8988T (cell line): ENCODE measurements at places on chromosomes 2 and 18.
A peak's percentile ranks its signal among the peaks of the same experiment; 100 is the strongest.

GRCh38 chr2:50513724-50514123 lies 518.2 kb downstream of the NRXN1 start:
- no peak for DNase-seq

GRCh38 chr2:230784795-230785194 lies 72.2 kb downstream of the CAB39 start:
- no peak for DNase-seq

DNA sequence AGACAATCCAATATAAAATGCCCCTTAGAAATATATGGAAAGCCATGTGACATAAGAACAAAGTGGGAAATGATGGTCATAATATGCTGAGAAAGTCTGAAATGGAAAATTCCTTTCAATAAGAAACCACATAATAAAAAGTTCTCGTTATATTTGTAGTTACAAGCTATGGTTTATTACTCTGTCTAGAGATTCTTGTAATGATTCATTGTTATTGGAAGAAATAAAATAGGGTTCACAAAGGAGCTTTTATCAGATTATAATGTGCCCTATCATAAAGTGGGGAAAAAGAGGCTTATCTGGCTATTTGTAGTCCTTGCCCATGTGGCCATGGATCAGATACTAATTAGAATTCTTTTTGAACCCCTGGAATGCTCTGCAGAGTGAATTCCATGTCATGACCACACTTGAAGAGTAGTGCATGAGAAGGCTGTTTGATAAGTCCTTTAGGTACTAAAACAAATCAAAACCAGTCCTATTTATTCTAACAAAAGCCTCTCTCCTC lies 420.7 kb upstream of the NRP2 start:
- no peak for DNase-seq

DNA sequence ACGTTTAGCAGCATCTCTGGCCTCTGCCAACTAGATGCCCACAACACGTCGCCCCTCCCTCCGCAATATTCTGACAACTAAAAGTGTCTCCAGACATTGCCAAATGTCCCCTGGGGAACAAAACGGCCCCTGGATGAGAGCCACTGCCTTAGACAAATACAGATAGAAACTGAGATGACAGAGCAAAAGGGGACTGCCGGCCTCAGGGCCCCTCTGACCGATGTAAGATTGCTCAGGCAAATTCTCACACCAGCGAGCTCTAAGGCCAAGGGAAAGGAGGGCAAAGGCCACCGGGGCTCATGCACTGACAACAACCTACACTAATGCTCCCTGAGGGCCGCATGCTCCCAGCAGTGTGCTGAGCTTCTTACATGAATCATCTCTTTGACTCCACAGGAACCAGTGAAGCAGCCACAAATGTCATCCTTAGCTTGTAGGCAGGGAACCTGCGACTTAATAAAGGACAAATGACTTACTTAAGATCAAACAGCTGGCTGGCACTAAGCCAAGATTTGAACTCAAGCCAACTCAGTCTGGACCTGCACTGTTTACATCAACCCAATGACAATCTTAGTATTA lies 228.5 kb downstream of the TTC32 start:
- DNase-seq: no peak

DNA sequence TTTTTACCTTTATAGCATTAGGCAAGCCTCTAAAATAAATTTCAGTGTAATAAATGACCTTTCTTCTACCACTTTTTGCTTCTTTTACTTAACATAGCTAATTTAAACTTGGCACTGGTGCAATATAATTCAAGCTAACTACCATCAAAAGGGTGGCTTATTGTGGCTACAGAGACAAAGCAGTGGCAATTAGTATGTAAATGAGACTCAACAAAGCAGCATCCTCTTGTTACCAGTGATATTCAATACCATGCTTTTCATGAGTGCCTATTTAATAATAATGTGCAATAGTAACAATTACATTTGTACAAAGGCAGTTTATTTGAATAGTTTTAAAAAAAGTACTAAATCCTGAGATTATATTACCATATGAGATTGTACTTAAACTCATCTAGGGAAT lies 93.4 kb downstream of the SOS1 start:
- DNase-seq: no peak

GRCh38 chr2:102336502-102336945 lies 19.1 kb upstream of the IL18R1 start:
- no peak for DNase-seq

- DNase-seq: no peak
These were observed 15.0 kb downstream of the MLPH start for GRCh38 chr2:237501892-237502513.

DNA sequence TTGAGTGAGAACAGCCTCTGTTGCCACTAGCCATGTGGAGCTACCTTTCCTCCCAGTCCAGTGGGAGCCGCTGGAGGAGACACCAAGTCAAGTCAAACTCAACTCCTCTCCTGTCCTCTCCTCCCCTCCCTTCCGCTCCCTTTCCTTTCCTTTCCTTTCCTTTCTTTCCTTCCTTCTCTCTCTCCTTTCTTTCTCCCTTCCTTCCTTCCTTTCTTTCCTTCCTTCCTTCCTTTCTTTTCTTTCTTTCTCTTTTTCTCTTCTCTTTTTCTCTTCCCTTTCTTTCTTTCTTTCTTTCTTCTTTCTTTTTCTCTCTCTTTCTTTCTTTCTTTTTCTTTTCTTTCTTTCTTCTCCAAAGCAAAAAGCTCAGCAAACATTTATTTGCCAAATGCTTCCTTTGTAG lies 44.5 kb downstream of the THNSL2 start:
- DNase-seq: no peak

- DNase-seq: no peak
These were observed 46.1 kb downstream of the TMEM185B start for GRCh38 chr2:120177001-120177621.

- DNase-seq: no peak
These were observed 102.4 kb downstream of the COL3A1 start for GRCh38 chr2:189076572-189076971.

- no peak for DNase-seq
These were observed 204.0 kb downstream of the PARD3B start for GRCh38 chr2:204749319-204749718.

DNA sequence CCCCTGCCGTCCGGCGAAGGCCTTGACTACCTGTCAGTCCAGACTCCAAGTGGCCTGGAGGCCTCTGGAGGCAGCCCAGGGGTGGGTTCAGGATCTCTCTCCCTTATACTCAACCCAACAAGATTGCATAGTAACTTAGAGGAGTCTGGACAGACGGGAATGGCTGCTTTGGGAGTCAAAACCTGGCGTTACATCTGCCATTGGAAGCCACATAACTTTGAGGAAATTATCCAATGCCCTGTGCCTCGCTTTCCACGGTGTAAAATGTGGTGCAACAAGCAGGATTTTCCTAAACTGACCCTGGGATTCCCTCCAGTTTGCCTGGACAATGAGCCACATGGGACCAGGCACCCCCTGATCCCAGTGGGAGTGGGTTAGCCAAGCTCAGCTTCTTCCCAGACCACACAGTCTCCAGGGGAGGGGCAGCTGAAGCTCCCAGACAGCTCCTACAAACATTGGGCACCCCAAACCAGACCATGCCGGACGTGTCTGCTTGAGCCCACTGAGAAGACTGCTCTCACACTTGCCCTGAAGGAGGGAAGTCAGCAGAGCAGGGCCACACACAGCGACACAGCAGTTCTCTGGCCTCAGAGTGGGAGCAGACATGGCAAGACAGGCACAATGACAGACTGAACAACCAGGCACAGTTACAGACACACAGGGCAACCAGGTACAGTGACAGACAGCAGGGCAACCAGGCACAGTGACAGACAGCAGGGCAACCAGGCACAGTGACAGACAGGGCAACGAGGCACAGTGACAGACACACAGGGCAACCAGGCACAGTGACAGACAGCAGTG lies 65.6 kb upstream of the RAB6C start:
- DNase-seq: no peak

- DNase-seq: no peak
These were observed 6.0 kb upstream of the LCLAT1 start for GRCh38 chr2:30441023-30441422.

- DNase-seq: no peak
These were observed 87.4 kb upstream of the ITGB6 start for GRCh38 chr2:160287476-160287875.

GRCh38 chr2:219230059-219230540 lies 494 bp downstream of the ANKZF1 start:
- DNase-seq: peak; percentile 60

DNA sequence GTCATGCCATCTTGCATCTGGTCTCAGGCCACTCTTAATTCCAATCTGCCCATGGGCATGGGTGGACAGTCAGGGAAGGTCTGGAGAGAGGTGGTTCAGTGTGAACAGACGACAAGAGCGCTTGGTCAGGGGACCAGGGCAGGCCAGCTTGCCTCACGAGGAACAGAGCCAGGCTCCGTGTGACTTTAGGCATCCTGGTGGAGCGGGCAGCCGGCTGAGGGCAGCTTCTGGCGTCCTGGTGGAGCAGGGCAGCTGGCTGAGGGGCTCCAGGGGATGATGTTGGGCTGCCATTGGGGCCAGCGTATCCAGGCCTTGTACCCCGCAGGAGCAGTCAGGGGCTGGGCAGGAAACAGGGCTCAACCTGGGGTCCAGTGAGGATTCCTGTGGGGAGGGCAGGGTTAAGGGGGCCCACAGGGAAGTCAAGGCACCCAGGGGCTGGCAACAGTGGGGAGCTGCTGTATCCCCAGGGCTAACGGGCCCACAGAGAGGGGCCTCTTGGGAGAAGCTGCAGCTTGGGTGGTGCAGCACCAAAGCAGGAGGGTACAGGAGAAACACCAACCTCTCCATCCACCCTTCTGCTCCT lies 197.9 kb upstream of the TWIST2 start:
- no peak for DNase-seq

GRCh38 chr2:240502430-240503121 lies 55.2 kb downstream of the ANKMY1 start:
- DNase-seq: no peak

DNA sequence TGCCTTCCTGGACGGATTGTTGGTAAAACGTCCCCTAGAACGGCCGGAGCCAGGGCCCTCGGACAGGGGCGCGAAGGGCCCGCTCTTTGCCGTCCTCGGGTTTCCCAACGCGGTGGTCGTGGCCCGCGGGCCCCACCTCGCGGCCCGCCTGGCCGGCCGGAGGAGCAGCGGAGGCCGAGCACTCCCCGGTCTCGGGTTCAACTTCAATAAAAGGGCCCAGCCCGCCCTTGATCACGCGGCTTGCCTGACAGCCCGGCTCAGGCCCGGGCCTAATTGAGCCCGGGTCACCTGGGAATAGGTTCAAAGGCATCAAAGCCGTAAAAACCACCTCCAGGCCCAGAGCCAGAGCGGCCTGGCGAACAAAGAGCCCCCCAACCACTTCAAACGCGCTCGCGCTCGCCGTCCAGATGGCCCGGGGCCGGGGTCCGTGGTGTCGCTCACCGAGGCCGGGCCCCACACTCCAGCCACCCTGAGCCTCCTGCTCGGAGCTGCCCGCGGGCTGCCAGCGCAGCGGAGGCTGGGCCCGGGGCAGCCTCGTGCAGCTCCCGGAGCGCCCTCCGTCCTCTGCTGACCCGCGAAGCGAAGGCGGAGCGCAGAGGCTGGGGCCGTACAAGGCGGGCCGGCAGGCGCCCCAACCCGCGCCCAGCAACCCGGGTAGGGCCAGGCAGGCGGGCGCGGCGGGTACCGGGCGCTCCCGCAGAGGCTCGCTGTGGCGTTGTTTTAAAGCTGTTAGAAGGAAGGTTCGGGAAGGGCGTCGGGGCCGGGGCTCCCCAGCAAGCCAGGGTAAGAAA lies 1.1 kb upstream of the TWIST2 start:
- no peak for DNase-seq

GRCh38 chr2:237901932-237902850 lies 42.8 kb downstream of the RAMP1 start:
- no peak for DNase-seq

DNA sequence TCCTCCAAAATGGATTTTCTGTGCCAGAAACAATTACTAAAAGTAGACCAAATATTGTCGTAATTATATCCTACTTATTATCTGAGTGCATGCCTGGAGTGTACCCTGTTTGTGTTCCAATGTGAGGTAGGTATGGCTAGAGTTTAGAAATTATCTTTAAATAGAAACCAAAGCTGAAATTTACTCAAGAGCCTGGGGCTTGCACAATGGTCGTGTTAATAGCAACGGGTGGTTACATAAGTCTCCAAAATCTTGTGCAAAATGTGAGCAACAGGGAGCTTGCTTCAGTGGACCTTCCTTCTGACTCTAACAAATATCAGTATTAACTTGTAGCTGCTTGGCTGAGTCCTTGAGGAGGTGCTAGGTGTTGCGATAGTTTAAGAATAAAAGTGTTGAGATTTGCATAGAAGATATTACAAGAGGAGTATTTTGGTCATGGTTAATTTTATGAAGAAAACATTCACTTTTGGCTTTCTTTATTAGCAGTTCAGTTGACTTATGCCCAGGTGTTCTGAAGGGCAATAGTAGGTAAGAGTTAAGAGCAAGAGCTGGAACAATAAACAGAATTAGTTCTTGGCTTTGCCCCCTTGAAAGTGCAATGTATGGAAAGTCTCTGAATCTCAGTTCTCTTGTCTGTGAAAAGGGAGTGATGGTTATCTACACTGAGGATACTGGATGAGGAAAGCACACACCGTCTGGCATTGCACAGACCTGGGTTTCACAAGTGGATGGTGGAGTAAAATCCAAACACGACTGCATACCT lies 4.6 kb downstream of the CXCR4 start:
- DNase-seq: no peak

GRCh38 chr2:28406276-28407096 lies 13.8 kb downstream of the FOSL2 start:
- no peak for DNase-seq

GRCh38 chr2:30641765-30642345 lies 165.4 kb downstream of the CAPN13 start:
- DNase-seq: no peak

DNA sequence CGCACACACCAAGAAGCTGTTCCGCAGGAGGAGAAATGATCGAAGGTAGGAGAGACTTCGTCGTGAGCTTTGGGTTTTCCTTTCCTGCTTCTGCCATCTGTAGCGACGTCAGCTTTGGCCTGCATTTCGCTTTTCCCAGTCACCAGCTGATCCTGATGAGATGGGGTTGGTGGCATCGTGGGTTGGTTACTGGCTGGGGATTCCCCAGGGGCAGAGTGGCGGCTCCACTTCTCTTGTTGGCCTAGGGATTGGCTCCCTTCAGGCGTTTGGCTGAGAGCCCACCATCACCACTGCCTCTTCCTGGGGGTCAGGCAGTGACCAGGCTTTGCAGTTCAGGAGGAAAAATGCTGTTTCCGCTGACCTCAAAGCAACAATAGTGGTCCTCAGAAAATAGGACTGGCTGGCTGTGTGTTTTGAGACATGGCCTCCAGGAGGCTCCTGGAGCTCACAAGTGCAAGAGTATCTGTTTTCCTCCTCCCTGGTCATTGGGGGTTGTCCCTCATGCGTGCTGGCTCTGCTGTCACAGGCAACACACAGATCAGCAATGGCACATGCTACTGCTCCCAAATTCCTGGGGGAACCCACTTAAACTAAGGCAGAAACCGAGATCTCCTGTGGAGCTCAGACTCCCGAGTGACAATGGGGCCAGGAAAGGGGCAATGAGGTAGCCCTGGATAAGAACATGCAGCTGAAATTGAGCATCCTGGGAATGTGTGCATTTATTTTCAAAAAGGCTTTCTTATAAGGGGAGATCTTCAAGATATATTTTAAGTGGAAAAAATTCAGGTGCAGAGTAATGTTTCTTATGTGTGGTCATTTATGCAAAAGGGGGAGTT lies 173.0 kb downstream of the CTIF start:
- DNase-seq: no peak

- DNase-seq: no peak
These were observed 16.3 kb downstream of the PLEKHB2 start for GRCh38 chr2:131121464-131121863.

GRCh38 chr18:25497151-25497794 lies 145.3 kb upstream of the ZNF521 start:
- DNase-seq: no peak

GRCh38 chr2:240803191-240803590 lies 16.8 kb downstream of the KIF1A start:
- DNase-seq: no peak
